Femur (tissue), 1 donor: ENCODE measurements at places on chromosomes 12 and 14.
A peak's percentile ranks its signal among the peaks of the same experiment; 100 is the strongest.

DNA sequence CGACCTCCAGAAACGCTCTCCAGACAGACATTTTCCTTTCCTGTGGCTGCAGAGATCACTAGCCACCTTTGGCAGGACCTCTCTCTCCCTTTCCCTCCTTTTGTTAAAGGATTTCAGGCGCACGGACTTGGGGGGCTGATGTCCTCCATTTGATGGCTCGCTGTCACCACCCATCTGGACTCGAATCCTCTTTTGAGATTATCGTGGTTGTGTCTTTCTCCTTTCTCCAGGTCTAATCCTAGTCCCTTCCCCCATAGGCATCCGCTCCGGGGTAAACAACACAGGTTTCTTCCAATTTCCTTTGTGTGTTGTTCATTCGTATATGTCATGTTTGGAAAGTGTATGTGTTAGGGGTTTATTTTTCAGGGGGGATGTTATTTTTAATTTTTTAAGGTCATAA lies 56.7 kb upstream of the SLC24A4 start:
- no peak for DNase-seq

- no peak for DNase-seq
These were observed 20.3 kb upstream of the DHRS2 start for GRCh38 chr14:23615856-23616255.

GRCh38 chr14:103138301-103139131 lies 15.3 kb downstream of the TNFAIP2 start:
- no peak for DNase-seq

DNA sequence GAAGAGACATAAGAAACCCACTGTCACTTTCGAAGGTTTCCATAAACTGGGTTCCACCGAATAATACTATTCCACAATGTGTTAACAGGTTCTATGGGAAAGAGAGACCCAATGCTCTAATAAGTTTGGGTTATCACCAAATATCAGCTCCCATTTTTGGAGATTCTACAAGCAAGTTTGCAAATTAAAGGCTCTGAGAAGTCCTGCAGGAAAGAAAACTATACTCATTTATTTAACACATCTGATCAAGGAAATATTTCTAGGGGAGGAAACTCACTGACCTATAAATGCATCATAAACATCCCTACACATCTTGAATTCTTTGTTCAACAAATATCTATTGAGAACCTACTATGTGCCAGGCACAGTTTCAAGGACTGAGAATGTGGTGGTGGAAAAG lies 161.4 kb downstream of the KSR2 start:
- no peak for DNase-seq

GRCh38 chr14:77609922-77610321 lies 6.5 kb downstream of the SPTLC2 start:
- no peak for DNase-seq

- DNase-seq: peak; percentile 78
These were observed 31.9 kb upstream of the ZFP36L1 start for GRCh38 chr14:68824517-68825347.

DNA sequence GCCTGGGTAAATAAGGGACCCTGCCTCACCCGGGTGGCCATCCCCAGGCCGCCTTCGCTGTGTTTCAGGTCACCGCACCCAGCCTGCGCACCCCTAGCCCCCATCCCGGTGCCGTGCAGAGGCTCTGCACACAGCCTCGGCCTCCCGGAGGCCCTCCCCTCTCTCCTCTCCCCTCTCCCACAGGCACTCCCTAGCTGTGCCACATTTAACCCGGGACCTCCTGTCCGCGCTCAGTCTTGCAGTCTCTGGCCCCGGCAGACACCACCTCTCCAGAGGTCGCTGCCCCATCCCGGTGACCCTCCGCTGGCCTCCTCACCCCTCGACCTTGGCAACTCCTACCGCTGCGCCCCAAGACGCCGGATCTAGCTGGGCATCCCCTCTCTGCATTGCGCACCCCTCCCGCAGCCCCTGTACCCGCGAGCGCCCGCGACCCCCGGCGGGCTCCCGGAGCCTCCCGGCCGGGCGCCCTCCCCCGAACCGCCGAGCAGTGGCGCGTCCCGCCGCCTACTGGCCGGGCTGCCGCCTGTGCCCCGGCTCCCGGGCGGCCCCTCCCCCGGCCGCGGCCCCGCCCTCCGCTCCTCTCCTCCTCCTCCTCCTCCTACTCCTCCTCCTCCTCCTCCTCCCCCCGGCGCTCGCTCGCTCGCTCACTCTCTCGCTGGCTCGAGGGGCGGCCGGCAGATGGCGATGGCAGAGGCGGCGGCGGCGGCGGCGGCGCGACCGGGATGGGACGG lies 120.7 kb downstream of the AACS start:
- peak; percentile 83 for DNase-seq

GRCh38 chr12:51392556-51393237 lies 1.5 kb upstream of the GALNT6 start:
- no peak for DNase-seq

DNA sequence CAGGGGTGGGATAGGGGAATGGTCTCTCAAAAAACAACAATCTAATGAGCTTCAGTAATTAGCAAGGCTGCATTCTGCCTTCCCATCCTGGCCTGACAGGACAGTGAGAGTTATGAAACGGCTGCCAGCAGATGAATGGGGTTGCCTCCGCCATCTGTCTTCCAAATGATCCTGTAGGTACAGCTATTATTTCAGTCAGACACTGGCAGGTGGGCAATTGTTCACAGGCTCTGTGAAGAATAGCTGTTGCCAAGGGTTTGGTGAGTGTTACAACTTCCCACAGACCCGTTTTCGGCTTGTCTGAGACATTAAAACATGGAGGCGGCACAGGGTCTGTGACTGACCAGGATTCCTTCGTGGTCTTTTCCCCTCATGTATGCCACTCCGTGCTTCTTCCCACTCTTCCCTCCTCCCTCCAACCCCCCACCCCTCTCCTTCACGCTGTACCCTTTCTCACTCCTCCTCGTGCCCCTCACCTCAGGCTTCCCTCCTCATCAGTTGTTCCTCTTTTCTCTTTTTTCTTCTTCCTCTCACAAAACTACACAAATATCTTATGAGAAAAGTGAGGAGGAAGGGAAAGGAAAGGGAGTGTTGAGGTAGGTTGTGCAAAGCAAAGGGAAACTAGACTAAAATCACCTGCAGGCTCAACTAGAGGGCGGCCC lies 160.8 kb upstream of the GZMB start:
- DNase-seq: no peak

GRCh38 chr12:110704750-110705149 lies 15.8 kb upstream of the HVCN1 start:
- DNase-seq: no peak

GRCh38 chr14:37587131-37587803 lies 7.8 kb downstream of the FOXA1 start:
- no peak for DNase-seq

GRCh38 chr12:46134205-46134811 lies 134.5 kb downstream of the SLC38A1 start:
- no peak for DNase-seq

GRCh38 chr14:68146818-68147217 lies 327.2 kb downstream of the RAD51B start:
- peak; percentile 75 for DNase-seq

DNA sequence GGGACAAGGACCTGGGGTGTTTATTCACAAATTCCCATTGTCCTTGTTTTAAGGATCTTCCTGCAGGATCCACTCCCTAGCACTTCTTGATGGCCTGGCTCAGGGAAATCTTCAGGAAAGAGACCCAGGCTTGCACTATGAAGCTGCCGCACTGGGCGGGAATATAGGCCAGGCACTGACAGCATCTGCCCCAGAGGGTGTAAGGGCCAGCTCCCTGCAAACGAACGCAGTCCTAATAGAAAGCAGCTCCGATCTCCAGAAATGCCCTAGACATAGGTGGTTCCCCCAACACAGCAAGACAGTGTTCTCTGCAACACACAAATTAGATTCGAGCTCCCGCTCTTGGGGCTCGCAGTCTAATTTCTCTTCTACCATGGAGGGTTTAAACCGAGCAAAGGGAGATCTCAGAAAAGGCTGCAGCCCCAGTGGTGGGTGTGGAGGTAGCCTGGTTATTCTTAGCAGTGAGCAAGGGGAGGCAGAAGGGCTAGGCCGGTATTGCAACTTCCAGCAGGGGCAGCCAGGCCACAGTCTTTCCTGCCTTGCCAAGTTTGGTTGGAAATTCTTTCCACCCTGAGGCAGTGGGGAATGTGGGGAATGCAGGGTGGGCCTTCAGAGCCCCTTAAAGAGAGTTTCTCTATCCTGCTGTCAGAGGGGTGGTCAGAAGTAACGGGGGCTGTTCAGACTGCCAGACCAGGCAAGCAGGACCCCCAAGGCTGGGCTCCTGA lies 16.1 kb upstream of the WSCD2 start:
- peak; percentile 84 for DNase-seq
